ENCODE measurements at places on chromosomes 2 and 18.

DNA sequence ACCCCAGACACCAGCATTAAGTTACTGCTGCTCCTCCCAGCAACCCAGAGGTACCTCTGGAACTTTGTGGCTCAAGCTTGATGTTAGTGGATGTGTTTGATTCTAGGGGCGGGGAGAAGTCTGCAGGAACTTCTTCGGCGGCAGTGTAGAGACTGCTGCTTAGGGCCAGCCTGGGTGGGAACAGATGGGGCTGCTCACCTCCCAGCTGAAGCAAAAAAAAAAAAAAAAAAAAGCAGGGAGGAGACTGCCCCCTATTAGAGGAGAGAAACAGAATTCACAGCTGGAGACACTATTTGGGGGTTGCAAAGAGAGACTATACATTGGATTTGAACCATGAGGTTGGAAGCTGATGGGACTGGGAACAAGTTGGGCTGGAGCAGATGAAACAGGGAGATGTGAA lies 28.6 kb upstream of the FAM136A start:
- DNase-seq: no peak

DNA sequence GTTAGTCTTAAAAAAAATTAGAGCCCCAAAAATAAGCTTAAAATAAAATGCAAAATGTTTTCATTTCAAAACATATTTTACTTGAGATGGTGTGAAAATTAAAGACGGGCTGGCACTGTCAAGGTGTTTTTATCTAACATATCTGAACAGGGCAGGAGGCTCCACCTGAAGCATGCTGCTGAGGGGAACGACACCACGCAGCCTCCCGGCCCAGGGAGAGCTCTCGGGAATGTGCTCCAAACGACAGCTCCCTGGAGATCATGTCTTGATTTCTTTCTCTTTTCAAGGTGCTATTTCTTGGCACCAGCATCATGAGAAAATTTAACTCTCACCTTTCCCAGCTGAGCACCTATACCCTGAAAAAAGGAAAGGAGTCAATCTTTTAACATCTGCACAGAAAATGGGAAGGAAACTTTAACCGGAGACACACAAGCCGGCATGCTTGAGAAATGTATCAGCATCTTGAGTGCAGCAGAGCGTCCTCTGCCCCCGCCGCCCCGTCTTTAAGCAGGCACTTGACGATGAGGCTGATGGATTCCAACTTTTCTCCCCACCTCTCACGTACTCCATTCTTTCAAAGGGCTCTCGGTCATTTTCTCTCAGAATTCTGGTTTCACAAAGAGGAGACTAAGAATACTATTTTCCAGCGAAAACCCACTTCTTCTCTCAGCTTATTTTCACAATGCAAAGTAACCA lies 56.6 kb downstream of the EIPR1 start:
- no peak for DNase-seq

DNA sequence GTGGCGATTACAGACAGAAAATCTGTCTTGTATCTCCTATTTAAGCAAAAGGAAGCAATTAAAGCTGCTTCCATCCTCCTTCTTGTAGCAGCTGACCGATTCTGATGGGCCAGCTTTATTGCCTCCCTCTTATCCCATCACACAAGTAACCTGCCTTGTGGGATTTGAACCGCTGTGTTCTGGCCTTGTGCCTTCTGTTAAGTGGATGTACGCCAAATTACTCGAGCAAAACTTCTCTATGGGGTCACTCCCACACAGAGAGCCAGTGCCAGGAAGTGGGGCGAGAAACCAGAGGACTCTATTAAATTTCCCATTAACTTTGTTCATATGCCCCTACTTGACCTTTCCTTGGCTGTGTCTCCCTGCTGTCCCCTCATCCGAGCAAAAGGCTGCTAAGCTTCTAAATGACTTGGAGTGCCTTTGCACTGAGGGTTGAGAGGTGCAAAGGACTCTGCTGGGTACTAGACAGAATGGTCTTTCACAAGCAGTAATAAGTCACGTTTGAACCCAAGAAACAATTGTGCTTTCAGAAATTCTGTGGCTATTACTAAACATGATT lies 672.5 kb downstream of the MBD2 start:
- DNase-seq: no peak

GRCh38 chr2:20207051-20207450 lies 17.9 kb downstream of the SDC1 start:
- no peak for DNase-seq

DNA sequence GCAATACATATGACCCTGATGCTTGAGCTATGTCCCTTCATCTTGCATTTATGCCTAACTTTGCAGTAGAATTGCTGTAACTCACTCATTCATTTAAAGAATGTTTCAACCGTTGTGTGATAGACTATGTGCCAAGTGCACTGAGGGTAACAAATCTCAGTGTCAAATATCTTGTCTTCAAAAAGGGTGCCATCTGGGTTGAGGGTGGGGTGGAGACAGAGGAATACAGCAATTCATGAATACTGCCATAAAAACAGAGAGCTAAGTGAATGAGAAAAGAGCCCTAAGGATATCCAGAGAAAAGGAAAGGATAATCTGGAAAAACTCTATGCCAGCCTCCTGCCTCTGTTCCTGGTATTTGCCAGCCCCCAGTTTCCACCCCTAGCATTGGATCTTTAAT lies 1534.4 kb upstream of the PIK3C3 start:
- no peak for DNase-seq

DNA sequence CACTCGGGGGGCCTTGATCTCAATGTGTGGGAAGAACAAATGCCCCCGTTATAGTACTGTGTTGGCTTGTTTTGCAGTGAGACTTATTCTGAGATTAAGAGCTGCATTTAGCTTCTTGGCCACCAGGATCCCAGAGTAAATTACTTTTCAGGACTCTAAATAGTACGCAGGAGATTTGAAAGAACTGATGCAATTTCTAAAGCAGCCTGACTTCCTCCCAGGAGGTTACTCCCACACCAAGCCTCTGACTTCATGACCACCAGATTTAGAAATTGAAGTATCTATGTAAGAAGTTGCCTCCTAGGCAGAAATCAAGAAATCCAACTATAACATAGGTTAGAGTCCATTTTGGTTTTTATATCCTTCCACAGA lies 67.0 kb downstream of the FEZ2 start:
- no peak for DNase-seq

- no peak for DNase-seq
Observed at GRCh38 chr2:236628256-236628901, 58.8 kb downstream of the ACKR3 start.

DNA sequence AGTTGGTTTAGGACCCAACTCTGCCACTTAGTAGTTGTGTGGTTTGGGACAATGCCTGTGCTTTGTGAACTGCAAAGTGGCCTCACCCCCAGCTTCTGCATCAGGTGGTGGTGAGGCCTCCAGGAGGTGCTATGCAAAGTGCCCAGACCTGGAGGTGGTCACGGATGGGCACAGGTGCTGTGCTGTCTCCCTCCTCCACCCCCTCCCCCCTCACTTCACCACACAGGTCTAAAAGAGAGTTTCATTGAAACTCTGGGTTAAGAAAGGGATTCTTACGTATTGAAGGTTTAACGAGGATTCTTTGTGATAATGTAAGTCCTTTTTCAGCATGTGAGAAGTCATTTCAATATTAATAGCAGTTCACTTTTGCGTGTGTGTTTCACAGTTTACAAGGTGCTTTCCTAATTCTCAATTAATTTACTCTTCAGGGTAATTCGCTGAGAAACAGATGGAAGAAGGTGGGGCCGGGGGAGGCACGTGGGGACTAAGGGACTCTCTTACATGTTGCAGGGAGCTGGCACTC lies 369.9 kb downstream of the LPIN1 start:
- no peak for DNase-seq

GRCh38 chr2:239690651-239691631 lies 290.1 kb upstream of the HDAC4 start:
- no peak for DNase-seq

GRCh38 chr2:8126783-8127182 lies 555.1 kb upstream of the ID2 start:
- no peak for DNase-seq

- DNase-seq: no peak
Observed at GRCh38 chr18:11960743-11961380, 20.4 kb upstream of the IMPA2 start.

- DNase-seq: peak; percentile 82
Observed at GRCh38 chr2:130391058-130391871, 35.4 kb downstream of the PTPN18 start.

- DNase-seq: no peak
Observed at GRCh38 chr2:196413821-196414274, 225.7 kb upstream of the CCDC150 start.

DNA sequence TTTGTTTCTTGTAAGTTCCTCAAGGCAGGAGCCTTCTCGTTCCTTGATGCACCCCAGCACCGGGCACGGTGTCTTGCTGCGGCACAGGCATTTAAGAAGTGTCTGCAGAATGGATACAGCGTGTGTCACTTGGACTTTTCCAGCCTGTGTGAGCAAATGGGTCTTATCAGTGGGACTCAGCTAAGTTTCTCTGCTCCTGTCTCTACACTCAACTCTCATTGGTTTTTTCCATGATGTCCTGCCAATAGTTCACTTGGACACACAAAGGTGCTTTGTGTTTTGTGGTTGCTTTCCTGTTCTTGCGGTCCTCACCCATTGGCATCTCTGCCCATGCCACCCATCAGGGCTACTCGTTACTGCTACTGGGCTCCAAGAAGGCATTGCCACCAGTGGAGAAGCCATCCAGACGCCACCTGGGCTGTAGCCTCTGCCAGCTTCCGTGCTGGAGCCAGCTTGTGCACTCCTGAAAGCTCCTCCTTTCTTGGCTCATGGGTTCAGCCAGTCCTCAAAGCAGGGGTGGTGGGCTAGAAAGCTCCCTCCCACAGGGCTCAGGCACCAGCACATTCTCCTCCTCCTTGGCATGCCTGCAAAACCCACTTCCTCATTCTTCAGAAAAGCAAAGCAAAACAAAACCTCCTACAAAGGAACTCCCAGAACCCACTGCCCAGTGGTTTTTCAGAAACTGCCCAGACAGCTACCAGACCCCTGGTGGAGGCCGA lies 41.4 kb downstream of the IL1R2 start:
- DNase-seq: no peak

DNA sequence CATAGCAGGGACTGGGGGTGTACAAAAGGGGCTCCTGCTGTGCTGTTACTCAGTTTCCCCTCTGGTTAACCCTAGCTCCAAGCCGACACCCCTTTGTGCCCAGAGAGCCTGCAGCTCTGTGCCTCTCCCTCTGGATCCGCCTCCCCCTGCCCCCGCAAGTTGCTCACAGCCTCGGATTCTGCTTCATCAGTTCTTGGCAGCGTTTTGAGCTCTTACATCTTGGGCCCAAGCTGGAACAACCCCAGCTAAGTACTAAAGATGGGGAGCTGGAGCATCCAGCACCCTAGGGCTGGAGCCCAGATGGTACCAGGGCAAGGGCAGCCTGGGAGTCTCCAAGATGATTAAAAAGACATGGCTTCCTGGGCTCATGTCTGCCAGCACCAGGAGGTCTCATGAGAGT lies 40.7 kb downstream of the POMC start:
- DNase-seq: no peak

- DNase-seq: no peak
Observed at GRCh38 chr2:68774569-68775271, 40.1 kb downstream of the ARHGAP25 start.

DNA sequence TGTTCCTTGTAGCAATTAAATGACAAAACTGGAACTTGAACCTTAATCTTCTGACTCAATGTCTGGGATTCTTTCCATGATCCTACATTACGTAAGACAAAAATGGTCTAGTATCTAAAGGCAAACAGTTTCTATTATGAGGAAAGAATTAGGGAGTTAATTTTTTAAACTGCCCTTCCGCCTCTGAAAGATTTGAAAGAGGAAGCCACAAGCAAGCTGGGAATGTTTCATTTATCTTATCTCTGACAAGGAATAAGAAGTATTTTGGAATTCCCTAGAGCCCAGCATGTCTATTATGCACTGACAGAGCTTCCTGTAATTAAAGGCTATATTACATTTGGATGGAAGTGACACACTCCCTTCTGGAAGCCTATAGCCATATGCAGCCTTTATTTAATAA lies 558.8 kb upstream of the CDH2 start:
- no peak for DNase-seq

- DNase-seq: no peak
Observed at GRCh38 chr18:24741965-24742724, 281.7 kb downstream of the HRH4 start.

DNA sequence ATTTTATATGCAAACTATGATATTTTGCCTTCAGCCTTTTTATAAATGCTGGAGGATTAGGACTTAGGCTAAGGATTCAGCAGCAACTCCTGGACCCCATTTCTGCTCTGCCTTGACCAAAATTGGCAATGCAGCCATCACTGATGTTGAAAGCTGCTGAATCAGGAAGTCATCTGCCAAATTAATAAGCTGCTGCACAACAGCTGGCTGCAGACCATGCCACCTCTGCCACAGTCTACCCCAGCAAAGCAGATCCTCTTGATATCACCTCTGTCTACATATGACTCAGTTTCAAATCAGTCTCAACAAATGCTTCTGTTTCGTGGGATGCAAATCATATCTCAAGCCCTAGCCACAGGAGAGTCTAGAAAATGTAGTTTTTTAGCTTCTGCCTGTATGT lies 7.1 kb upstream of the SOS1 start:
- DNase-seq: no peak

- no peak for DNase-seq
Observed at GRCh38 chr18:34385311-34385710, 160.6 kb upstream of the NOL4 start.

- DNase-seq: no peak
Observed at GRCh38 chr18:58896734-58897508, 32.2 kb downstream of the ZNF532 start.

DNA sequence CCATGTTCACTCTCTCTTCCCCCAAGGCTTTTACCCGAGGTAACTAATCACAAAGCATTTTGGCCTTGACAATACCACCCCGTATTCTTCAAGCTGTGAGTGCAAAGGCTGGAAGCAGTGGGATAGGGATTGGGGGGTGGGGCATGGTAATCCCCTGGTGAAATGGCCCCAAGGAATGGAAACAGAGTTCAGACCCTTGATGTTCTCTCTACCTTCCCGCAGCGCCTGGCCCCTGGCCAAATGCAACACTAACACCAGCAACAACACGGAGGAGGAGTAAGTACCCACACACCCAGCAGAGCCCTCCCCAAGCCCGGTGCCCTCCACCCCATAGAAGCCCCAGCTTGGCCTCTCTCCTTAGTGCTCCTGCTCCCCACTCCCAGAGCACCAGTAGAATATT lies 36.9 kb downstream of the CNGA3 start:
- no peak for DNase-seq

DNA sequence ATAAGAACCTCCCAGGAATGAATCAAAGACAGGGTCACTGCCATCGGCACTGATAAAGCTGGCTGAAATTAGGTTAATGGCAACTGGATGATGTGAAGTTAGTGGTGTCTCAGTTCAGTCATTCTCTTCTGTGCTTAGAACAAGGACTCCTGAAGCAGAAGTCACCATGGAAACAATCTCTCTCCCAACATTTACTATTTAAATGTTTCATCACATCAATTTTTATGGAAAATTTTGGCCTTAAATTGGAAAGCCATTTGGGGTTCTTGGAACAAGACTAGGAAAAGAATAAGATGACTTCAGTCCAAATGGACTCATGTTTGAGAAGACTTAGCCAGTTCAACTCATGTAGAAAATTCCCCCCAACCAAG lies 15.5 kb upstream of the ARL5A start:
- DNase-seq: no peak

DNA sequence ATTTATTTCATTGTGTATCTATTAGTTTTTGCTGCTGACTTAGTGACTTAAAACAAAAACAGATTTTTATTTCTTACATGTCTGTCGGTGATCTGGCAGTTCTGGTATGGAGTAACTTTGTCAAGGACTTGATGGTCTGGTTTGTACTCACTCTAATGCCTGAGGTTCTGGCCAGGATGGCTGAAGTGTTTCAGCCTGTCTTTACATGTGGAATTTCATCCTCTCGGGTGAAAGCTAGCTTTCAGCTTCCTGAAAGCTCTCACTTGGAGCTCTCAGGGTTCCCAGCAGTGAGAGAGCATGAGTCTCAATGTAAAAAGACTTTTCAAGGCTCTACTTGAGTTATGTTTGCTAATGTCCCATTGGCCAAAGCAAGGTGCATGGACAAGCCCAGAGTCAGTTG lies 216.4 kb downstream of the NR4A2 start:
- no peak for DNase-seq

All from RKO (cell line).